ENCODE measurements at places on chromosomes 5 and 9.

DNA sequence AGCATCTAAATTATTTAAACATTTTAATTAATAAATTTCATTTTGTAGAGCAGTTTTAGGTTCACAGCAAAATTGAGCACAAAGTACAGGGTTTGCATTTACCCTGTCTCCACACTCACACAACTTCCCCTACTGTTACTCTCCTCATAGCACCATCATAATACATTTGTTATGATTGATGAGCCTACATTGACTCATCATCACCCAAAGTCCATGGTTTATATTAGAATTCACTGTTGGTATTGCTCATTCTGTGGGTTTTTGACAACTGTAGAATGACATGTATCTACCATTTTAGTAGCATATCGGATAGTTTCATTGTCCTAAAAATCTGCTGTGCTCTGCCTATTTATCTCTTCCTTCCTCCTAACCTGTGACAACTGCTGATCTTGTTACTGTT, 411.1 kb upstream of the MPDZ start:
- no peak for DNase-seq

DNA sequence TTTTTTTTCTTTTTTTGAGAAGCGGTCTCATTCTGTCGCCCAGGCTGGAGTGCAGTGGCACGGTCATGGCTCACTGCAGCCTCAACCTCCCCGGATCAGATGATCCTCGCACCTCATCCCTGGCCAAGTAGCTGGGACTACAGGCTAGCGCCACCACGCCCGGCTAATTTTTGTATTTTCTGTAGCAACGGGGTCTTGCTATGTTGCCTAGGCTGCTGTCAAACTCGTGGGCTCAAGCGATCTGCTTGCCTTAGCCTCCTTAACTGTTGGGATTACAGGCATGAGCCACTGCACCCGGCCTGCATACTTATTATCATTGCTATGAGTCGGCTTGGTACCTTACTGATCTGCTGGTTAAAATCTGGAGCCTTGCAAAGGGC, 790 bp upstream of the IARS1 start:
- DNase-seq, result peak; percentile 35

GRCh38 chr9:124098141-124098905, 86.8 kb downstream of the LHX2 start:
- DNase-seq, result no peak

DNA sequence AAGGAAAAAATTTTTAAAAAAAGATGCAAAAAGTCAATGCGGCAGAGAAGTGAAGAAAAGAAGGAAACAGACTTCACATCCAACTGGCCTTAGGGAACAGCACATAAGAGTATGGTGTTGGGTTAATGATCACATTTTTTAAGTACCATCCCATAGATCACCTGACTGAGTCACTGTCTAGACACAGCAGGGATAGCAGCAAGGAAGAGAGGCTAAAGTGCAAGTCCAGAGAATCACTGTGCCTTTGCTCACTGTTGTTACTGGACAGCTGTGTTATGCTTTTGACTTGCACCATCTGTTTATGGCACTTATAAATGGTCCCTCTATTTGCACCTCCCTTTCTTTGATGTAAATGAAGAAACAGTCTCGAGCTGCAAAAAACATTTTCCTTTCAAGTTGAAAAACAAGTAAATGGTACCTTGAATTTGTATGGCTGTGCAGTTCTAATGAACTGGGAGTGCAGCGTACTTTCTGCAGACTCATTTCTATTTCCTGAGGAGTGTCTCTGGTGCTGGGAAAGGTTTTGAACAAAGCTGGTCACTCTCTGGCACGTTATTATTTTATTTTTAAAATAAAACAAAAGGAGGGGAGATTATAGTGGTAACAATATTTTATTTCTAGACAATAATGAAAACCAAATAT, 84.2 kb downstream of the TRPM6 start:
- no peak for DNase-seq

- DNase-seq, result no peak
These were observed 58.4 kb upstream of the FOXE1 start for GRCh38 chr9:97794666-97795065.

Data from CD4-positive, alpha-beta memory T cell (primary cell).